HT1080 (cell line): ENCODE measurements at places on chromosomes 6 and 20.

GRCh38 chr6:4675121-4675520 is 101.1 kb upstream of the CDYL start:
- no peak for DNase-seq

DNA sequence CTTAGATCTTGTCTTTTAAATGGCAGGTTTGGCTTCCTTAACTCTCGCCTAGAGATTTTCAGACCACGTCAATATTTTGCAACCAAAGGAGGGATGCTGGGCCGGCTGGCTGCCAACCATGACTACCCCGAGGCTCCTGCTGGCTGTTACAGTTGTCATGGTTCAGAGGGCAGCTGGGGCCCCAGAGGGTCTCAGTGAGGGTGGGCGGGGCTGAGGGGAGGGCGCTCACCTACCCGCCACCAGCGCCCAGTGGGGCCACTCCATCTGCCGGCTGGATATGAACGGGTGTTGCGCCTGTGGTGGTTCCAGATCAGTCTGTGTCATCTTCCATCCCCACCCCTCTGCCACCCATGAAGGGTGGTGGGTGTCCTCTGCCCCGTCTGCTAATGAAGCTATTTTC is 12.3 kb downstream of the GPR31 start:
- DNase-seq, result no peak

DNA sequence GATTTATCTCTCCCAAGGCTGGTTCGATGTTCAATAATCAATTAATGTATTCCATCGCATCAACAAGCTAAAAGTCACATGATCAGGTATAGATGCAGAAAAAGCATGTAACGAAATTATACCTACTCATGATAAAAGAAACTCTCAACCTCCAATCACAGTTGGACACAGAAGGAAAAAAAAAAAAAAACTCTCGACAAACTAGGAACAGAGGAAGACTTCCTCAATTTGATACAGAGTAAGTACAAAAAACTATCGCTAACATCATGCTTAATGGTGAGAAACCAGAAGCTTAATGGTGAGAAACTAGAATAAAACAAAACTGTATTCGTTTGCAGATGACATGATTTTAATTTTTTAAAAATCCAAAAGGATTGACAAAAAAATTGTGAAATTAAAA is 62.0 kb upstream of the SMIM29 start:
- DNase-seq, result no peak

DNA sequence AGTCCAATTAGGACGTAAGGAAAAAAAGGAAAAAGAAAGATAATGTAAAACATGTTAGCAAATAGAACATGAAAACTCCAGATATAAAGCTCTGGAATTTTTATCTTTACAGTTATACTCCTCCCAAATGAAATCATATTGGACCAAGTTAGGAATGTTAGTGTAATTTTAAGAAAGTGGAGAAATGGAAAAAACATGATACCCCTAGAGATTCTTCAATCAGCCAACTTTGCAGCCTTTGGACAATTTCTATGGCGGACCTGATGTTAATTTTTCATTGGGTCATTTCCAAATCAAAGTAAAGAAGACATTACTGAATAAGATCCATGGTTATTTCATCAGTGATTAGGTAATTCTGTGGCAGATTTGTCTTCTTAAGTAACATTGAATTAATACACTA is 748.7 kb downstream of the RFPL4B start:
- DNase-seq, result no peak

GRCh38 chr20:3729811-3730540 is 2.5 kb upstream of the HSPA12B start:
- no peak for DNase-seq

GRCh38 chr6:38155621-38156204 is 336.2 kb downstream of the ZFAND3 start:
- DNase-seq, result no peak

DNA sequence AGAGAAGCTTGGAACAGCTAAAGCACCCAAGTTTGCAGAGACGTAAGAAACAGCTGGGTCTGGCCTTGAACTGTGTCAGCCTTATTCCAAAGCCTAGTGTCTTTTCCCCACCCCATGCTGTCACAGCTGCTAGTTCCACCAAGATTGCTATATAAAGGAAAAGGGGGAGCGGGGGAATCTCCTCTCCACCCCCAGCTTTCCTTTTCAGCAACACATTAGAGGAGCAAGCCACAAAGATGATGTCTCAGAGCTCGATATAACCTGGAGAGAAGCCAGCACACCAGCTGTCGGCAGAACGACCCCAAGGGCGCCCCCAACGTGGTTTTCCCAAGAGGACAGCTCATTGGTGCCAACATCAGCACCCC is 36.5 kb downstream of the ATP9A start:
- DNase-seq, result no peak

DNA sequence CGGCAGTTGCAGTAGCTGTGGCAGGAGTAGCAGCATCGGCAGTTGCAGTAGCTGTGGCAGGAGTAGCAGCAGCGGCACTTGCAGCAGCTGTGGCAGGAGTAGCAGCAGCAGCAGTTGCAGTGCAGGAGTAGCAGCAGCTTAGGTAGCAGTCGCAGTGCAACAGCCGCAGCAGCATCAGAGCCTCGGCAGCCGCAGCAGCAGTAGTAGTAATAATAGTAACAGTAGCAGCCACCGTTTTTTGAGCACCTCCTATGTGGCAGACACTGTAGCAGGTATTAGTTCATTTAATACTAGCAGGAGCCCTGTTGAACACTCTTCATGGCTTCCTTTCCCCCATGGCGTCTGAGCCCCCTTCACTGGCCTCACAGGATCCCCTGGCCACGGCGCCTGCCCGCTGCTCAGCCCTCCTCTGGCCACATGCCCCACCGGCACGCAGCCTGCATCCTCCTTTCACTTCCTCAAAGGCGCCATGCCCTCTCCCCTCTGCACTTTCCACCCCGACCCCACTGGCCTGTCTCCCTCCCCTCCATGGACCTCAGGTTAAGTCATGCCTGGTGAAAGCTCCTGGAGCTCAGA is 19.1 kb upstream of the IRF4 start:
- DNase-seq, result no peak

DNA sequence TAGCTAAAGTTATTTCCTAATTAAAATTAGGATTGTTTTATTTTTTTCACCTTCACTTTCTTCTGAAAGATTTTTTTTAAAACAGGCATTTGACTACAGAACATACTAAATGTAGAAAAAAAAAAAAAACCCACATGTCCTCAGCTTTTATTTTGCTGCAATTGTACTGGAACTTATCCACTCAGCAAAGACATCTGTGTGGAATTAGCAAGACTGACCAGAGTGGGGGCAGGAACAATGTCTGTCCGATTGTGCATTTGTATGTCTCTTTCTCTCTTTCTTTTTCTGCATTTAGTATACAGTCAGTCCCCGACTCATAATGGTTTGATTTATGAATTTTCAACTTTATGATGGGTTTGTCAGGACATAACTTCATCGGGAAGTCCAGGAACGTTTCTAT is 77.3 kb downstream of the CHD6 start:
- DNase-seq, result no peak

GRCh38 chr6:8530785-8531435 is 95.6 kb upstream of the SLC35B3 start:
- DNase-seq, result no peak

DNA sequence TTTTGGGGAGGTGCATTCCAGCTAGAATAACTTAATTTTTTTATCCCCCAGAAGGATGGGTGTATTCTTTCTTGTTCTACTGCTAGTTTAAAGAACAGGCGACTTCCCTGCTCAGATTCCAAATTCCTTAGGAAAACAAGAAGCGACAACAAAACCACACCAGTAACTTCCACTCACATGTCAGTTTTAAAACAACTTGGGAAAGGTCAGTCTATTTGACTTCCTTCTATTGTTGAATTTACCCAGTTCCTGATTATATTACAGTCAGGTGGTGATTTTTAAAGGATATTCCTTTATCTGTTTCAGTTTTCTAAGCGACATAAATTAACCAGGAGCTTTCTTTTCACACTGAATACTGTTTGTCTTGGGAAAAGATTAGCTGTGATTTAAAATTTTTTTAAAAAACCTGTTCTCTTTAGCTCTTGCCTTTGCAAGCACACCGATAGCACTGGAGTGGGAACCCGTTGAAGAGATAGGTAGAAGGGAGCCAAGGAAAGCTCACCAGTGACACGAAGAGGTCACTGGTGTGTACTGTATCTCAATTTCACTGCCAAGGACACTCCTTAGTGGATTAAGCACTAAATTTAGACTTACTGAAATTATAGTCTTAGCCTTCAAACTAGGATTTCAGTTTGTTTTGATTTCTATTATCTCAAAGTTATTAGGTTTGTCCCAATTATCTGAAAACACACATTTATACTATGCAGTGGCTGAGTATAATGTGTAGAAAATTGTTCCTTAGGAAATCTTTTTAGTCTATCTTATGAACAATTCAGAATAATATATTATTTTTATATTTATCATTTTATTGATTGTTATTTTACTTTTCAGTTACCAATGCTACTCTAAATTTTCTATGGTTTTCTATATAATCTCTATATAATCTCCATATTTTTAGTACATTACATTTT is 22.3 kb downstream of the MARCKS start:
- peak; percentile 69 for DNase-seq

GRCh38 chr6:16184551-16184950 is 53.8 kb upstream of the GMPR start:
- DNase-seq, result no peak

GRCh38 chr6:146032387-146032786 is 3.5 kb downstream of the GRM1 start:
- DNase-seq, result no peak

GRCh38 chr6:168464546-168464945 is 23.6 kb downstream of the SMOC2 start:
- no peak for DNase-seq

- DNase-seq, result peak; percentile 68
Observed at GRCh38 chr6:106128981-106129781, 43.0 kb downstream of the PRDM1 start.
